ENCODE measurements at places on chromosomes 7 and 10.

- DNase-seq, result no peak
These were observed 146.1 kb downstream of the CHN2 start for GRCh38 chr7:29340696-29341095.

DNA sequence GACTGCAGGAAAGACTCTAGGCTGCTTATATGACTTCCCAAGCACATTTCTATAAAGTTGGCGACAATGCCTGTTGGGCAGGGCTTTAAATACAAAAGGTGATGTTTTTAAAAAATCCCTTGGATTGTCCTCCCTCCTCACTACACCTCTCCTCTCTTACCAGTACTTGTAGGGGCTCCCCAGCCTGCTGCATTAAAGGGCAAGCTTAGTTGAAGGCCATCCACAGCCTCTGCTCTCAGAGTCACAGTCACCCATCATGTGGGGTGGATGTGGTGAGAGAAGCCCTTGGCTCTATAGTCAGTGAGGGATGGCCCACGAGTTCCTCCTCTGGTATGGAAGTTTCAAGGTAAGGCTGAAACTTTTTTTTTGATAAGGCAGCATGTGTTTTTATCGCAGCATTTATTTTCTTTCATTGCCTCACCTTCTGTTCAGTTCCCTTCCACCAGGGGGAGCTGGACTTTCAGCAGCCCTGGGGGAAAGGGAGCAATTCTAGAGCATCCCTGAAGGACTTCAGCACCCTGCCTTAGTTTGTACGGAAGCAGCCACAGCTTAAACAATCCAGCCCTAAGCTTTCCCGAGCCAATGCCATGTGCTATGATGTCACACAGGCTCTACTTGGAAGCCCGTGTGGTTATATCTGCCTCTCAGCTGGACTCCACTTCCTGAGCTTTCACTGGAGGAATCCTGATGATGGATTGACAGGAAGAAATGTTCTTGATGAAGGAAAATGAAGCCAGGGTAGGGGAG lies 131.9 kb downstream of the CALCR start:
- peak; percentile 54 for DNase-seq

GRCh38 chr7:11604505-11604904 lies 227.5 kb downstream of the THSD7A start:
- no peak for DNase-seq

GRCh38 chr10:57657164-57657765 lies 610.4 kb downstream of the IPMK start:
- DNase-seq, result peak; percentile 60

DNA sequence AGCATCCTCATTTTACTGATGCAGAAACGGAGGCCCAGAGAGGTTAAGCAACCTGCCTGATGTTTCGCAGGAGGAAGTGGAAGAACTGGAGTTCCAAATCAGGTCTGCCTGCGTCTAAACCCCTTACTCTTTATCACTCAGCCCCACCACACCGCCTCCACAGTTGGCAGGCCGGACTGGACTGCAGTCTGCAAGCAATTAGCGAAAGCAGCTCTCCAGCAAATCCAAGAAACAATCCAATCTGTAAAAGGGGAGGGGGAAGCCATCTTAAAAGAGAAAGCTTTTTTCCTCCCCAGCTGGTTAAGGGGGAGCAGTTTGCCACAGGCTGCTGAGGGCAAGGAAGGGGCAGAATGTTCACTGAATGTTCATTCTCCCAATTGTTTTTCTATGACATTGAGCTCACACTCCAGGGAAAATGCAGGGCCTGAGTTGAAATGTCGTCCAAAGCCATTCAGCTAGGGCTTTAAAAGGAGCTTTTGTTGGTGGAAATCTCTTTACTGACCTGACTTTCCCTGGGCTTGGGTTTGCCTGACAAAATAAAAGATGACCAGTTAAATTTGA lies 350.1 kb downstream of the RNLS start:
- no peak for DNase-seq

DNA sequence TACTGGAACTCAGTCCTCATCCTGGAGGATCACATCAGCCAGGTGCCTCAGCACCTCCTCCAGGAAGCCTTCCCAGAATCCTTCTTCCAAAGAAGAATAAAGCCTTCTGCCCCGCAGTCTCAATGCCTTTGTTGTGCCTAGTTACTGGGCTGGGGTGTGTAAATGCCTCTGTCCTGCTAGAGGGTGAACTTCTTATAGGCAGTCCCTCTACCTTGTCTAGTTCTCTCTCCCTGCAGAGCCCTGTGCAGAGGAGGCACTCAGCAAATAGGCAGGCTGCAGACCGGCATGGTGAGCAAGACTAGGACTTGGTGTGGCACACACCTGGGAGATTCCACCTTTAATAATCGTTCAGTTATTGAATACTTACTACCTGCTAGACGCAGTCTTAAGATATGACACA lies 104.7 kb upstream of the PCBD1 start:
- no peak for DNase-seq

DNA sequence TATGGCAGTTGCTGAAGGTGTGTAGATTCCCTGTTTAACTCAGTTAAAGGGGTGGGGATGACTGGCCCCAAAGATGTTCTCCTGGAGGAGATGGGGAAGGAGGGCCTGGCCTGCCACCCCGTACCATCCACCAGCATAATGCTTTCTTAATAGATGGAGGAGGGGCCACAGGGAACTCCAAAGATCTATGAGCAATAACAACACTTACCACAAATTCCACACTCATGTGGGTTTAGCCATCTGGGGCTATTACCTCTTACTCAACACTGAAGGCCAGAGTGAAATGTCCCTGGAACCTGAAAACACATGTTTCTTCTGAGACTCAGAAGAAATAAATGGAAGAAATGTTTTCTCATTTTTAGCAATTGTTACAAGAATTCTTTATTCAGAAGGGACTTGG lies 259.0 kb downstream of the CXCL12 start:
- no peak for DNase-seq

DNA sequence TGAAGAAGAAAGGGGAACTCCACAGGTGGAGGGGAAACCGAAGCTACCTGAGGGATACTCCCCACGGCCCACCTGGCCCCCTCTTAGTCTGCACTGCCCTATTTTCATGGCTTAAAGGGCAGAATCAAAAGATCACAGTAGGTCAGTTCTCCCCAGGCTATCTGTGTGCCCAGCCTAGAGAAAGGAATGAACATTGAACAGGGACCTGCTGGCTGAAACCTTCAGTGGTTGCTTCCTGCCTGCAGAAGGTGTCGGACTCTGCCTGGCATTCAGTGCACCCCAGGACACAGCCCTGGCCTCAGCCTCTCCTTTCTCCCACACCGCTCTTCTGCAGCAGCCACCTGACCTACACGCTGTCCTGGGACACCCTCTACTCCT lies 74.5 kb downstream of the PRKAG2 start:
- DNase-seq, result no peak

- DNase-seq, result no peak
These were observed 921.3 kb upstream of the AUTS2 start for GRCh38 chr7:68676813-68677535.
